Occipital lobe (tissue), 3 donors: ENCODE measurements at places on chromosomes 3 and 15. TPM values are rescaled to one million over a fixed set of nuclear protein-coding genes. Genes with fewer than 3 reads are reported as not detected.

DAPK2 gene
- 5.0 TPM for total RNA-seq

- DNase-seq, result no peak
Observed at GRCh38 chr3:178562947-178563232, 26.7 kb downstream of the KCNMB2 start.

DNA sequence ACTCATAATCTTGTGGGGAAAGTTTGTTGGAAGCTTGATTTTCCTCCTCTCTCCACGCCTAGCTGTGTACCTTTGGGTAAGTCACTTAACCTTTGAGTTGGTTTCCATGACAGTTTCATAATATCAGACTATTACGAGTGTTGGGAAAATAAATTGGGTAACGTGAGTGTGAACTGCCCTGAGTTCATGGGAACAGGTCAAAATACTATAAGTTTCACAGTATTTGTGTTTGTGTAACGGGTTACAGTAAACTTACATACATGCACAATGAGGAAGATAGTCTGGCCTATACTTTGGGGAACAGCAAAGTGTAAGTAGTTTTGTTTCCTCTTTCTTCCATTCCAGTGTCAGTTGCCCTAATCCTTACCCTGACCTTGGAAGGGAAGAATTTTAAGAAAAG lies 509.9 kb downstream of the MECOM start:
- DNase-seq, result no peak

DNA sequence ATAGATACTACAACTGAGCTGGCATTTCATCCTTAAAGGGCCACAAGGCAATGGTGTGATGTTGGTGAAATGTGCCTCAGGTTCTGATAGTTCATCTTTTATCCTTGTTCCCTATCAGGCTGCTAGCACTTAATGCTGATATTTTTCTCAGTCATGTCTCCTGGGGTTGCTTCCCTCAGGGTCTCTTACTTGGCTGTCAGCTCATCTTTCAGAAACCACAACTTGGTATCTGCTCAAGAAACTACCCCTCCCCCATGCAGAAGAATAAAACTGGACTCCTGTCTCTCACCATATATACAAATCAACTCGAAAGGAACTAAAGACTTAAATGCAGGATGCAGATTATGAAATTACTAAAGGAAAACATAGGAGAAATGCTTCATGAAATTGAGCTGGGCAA lies 308.1 kb downstream of the CHST2 start:
- DNase-seq, result no peak

DNA sequence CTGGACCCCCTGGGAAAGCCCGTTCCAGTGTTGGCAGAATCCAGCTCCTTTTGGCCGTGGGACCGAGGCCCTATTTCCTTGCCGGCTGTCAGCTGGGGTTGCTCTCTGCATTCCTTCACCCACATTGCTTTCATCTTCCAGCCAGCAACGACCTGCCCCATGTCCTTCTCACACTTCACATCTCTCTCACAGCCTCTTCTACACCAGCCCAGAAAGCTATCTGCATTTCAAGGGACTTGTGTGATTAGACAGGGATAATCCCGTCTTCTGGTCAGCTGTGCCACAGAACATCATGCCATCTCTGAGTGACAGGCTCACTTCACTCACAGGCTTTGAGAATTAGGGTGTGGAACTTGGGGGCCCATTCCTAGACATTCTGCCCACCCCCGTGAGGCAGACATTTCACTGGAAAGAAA lies 16.4 kb downstream of the EFCC1 start:
- no peak for DNase-seq

- no peak for DNase-seq
Observed at GRCh38 chr3:44120721-44121582, 120.7 kb upstream of the TOPAZ1 start.

DNA sequence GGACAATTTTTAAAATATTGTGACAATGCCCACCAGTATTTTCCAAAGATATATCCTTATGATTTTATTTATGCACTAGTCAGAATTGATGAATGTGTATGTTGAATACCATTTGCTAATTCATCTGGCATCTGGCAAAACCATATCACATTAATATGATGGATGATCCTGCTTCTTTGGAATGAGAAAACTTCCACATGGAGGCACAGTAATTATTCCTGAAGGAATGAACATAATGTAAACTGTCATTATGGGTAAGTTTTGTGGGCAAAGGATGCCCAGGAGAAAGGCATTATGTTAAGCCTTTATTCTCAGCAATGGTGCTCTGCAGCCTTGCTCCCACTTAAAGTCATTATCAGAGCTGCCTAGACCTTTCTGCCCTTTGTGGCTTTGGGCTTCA lies 113.0 kb upstream of the MME start:
- DNase-seq, result no peak
